ENCODE measurements at places on chromosomes 12 and 14.

DNA sequence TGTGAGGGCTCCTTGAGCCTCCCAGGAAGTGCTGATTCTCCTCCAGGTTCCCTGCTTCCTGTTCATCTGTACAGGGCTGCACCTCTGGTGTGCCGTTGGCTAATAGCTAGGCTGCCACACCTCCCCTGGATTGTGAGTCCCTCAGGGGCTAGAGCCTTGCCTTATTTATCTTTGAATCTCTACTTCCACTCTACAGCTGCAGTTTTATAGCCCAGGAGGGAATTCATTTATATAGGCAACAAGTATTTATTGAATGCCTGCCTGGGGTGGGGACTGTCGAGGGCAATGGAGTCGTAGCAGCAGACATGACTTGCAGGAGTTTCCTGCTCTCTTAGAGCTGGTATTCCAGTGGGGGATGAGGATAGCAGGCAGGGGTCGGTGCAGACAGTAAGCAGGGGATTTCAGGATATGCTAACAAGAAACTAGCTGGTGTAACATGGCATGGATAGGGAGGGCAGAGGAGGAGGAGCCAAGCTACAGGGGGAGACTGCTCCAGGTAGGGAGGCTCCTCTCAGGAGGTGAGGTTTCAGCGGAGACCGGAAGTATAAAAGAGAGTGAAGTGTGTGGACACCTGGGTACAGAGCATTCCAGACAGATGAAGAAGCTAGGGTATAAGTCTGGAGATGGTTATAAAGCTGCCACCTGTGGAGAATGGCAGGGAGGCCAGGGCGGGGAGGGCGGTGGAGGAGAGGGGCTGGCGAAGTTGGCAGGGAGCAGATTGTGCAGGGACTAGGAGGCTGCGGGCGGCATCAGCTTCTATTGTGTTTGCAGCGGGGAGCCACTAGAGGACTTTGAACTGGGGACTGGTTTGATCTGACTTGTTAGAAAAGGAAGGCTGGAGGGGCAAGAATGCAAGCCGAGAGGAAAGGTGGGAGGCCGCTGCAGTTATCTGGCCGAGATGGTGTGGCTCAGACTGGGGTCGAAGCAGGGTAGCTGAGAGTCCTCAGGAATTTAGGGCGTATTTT is 17.2 kb downstream of the USP30 start:
- no peak for DNase-seq

DNA sequence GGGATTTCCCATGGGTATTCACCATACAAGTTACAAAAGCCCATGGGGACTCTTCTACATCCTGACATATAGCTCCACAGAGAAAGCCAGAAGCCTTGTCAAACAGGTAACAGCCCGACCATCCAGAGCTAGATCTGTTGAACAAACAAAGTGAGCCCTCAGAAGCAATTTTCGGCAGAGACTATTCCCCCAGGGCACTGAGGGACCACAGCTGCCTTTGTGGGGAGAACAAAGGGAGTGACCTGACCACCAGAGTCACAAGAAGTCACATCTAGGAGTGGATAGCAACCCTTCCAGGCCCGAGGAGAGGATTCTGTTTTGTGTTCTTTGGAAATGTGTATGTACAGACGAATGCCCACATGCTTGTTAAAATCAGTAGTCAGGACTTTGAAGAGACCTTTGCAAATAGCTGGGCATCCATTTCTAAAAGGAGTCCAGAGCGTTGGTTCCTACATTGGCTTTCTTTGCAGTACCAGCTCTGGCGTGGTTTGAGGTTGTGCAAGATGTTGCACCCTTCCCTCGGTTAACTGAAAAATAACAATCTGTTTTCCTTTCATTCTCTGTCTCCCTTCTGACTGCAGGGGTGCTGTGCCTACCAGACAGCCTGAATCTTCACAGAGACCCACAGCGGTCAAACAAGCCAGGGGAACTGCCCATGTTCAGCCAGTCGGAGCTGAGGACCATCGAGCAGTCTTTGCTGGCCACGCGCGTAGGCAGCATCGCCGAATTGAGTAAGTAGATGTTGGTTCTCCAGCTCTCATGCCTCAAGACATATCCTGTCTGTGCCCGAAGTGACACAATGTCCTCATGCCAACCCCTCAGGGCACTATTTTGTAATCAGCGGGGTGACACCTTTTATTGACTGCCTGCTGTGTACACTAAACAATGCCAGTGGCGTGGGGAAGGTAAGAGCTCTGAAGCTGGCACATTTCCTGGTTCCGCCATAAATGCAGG is 165.4 kb upstream of the PWP1 start:
- DNase-seq = no peak

GRCh38 chr12:113815031-113815430 is 151.1 kb downstream of the RBM19 start:
- no peak for DNase-seq

DNA sequence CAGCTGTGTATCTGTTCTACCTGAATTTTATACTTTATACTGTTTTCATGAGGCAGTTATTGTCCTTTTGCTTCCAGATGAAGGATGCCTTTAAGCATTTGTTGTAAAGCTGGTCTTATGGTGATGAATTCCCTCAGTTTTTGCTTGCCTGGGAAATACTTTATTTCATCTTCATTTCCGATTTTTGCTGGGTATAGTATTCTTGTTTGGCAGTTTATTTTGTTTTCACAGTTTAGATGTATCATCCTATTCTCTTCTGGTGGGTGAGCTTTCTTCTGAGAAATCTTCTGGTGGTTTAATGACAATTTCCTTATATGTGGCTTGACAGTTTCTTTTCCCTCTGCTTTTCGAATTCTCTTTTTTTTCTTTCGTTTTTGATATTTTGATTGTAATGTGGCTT is 188.1 kb downstream of the NUBPL start:
- no peak for DNase-seq

DNA sequence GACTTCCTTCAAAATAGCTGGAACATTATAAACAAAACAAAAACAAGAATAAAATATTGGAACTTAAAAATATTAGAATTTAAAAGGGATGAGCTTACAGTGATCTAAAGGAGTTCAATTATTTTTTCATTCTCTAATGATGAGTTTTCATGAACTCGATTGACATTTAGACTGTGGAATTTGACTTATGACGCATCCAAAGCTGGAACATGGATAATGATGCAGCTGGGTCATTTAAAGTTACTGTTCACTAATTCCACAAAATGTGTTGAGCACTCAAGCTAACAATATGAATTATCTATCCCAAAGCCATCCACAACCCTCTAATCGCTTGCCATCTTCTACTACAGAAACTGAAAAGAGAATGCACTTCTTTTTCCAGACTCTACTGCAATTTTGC is 42.5 kb downstream of the LIN7A start:
- no peak for DNase-seq

GRCh38 chr14:53247596-53248370 is 94.7 kb upstream of the DDHD1 start:
- DNase-seq = no peak

DNA sequence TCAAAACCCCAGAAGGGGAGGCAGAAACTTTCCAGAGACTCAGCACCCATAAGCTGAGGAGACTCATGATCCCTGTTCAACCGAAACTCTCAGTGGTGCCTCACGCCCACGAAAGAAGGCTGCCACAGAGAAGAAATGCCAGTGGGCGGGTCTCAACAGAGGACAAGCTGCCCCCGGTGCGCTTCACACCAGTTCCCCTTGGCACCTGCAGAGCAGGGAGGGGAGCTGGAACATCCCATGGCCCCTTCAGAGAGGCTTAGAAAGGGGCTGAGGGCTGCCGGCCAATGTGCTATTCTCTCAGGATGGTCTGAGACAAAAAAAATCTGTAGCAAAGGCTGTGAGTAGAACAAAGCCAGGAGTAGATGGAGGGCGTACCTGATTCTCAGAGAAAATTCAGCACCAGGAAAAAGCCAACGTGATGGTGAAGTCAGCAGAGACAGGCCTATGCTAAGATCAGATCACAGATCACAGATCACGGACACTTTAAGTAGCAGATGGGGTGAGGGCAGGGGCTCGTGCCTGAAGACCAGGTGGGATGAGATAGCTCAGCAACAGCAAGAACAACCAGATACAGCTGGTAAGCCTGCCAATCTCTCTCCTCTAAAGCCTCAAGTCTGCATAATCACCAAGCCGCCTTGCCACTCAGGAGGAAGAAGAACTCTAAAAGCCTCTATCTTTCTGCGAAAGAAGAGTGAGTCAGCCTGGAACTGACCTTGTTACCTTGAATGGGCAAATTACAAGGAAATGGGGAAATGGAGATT is 206.4 kb upstream of the GRIP1 start:
- no peak for DNase-seq

DNA sequence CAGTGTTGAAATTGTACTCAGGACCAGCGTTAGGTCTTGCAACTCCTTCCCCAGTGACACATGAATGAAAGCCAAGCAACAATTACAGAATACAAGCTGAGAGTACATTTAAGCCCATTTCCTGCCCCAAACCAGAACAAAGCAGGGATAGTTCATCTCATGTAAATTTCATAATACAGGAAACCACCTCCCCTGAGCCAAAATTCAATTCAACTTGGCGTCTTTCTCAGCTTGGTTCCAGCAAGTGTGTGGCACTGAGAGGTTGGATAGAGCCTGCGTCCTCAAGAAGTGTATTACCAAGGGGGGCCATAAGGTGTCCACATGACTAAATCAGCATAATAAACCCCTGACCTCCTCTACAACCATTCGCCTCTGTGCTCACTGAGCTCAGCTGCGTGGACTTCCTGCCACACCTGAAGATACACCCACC is 278.9 kb upstream of the CRY1 start:
- DNase-seq = peak; percentile 77

GRCh38 chr12:105374303-105374702 is 43.8 kb downstream of the C12orf75 start:
- no peak for DNase-seq

DNA sequence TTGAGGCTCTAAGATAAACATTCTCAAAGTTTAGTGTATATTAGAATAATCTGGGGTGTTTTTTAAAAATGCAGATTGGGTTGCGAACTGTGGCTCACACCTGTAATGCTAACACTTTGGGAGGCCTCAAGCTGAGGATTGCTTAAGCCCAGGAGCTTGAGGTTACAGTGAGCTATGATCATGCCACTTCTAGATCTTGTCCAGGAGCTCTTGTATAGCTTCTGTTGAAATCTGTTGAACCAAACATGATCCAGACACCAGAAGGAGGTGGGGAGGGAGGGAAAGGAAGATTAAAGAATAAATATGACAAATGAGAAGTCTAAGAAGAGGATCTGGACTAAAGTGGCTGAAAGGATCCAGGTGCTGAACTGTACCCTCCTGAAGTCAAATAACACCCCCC is 14.4 kb downstream of the PDE1B start:
- DNase-seq = no peak

GRCh38 chr14:101780390-101780789 is 18.9 kb downstream of the PPP2R5C start:
- no peak for DNase-seq

DNA sequence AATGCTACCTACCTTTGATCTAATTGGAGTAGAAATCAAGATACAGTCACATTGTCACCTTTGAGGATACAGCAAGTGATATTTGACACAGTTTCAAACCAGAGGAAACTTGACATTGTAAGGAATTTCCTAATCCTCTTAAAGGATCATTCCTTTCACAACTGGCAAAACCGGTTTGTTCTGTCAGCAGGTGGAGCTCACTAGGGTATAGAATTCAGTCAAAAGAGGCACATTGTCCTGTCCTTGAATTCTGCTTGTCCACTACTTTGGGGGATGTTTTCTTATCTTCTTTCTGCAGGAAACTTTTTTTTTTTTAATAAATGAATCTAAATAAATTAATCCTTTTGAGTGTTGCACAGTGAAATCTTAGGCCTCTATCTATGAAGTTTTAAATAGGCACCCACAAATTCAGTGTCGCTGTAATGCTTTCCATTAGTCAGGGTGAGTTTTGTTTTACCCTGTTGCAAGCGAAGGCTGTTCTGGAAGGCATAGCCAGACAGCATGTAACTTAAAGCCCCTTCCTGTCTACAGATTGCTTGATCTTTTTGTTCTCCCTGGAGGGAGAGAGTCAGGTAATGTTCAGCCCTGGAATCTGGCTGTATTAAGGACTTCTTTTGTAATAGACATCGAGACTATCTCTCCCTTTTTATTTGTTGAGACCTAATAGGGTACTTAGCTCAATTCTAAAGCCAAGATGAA is 285.0 kb upstream of the RGS6 start:
- DNase-seq = no peak

- no peak for DNase-seq
These were observed 30.4 kb upstream of the GSG1 start for GRCh38 chr12:13133886-13134285.

GRCh38 chr14:54803926-54804537 is 98.6 kb downstream of the GCH1 start:
- no peak for DNase-seq

- peak; percentile 2 for DNase-seq
These were observed 91.8 kb upstream of the RIC8B start for GRCh38 chr12:106682594-106683234.

- no peak for DNase-seq
These were observed 6.8 kb upstream of the LEMD3 start for GRCh38 chr12:65162609-65163008.

Measured in hematopoietic multipotent progenitor cell (in vitro differentiated cells).